Vagina (tissue), 2 donors: ENCODE measurements at places on chromosomes 7 and 10.

GRCh38 chr10:351770-352334, 216.6 kb downstream of the ZMYND11 start:
- no peak overlapping the region for H3K4me3 ChIP-seq
- H3K27me3 ChIP-seq: no peaks in the 10 kb centered on the region
- no peak for DNase-seq

- H3K27me3 ChIP-seq: no peaks in the 10 kb centered on the region
- DNase-seq: no peak
- H3K27ac ChIP-seq: peak overlapping the region; percentile 44
- peak overlapping the region; percentile 47 for H3K4me3 ChIP-seq
- H3K4me1 ChIP-seq: peaks cover 20% of the 10 kb centered on the region
- H3K36me3 ChIP-seq: no peaks in the 10 kb centered on the region
These were observed 24.8 kb downstream of the GRIFIN start for GRCh38 chr7:2451171-2452073.

GRCh38 chr10:127600479-127600878, 51.4 kb downstream of the NPS start:
- H3K36me3 ChIP-seq: no peaks in the 10 kb centered on the region
- no peak for DNase-seq
- no peaks in the 10 kb centered on the region for H3K27me3 ChIP-seq

DNA sequence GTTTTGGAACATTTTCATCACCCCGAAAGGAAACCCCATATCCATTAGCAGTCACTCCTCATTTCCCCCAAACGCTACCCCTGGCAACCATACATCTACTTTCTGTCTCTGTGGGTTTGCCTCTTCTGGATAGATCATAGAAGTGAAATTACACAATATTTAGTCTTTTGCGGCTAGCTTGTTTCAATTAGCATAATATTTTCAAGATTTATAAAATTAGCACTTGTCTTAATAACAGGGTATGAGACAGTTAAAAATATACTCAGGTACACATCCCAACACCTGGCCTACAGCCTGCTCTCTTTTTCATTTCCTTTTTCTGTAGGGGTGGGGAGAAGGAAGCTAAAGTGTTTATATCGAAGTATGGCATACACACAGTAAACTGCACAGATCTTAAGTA, 81.4 kb upstream of the LRGUK start:
- H3K36me3 ChIP-seq: no peaks in the 10 kb centered on the region
- H3K4me3 ChIP-seq: no peak overlapping the region
- no peak overlapping the region for H3K27ac ChIP-seq

GRCh38 chr10:72509206-72509799, 116.6 kb downstream of the MICU1 start:
- H3K4me3 ChIP-seq: no peak overlapping the region
- H3K36me3 ChIP-seq: no peaks in the 10 kb centered on the region
- H3K27me3 ChIP-seq: no peaks in the 10 kb centered on the region

GRCh38 chr7:131691454-131692130, 135.2 kb upstream of the PODXL start:
- no peaks in the 10 kb centered on the region for H3K36me3 ChIP-seq
- H3K4me3 ChIP-seq: no peak overlapping the region

DNA sequence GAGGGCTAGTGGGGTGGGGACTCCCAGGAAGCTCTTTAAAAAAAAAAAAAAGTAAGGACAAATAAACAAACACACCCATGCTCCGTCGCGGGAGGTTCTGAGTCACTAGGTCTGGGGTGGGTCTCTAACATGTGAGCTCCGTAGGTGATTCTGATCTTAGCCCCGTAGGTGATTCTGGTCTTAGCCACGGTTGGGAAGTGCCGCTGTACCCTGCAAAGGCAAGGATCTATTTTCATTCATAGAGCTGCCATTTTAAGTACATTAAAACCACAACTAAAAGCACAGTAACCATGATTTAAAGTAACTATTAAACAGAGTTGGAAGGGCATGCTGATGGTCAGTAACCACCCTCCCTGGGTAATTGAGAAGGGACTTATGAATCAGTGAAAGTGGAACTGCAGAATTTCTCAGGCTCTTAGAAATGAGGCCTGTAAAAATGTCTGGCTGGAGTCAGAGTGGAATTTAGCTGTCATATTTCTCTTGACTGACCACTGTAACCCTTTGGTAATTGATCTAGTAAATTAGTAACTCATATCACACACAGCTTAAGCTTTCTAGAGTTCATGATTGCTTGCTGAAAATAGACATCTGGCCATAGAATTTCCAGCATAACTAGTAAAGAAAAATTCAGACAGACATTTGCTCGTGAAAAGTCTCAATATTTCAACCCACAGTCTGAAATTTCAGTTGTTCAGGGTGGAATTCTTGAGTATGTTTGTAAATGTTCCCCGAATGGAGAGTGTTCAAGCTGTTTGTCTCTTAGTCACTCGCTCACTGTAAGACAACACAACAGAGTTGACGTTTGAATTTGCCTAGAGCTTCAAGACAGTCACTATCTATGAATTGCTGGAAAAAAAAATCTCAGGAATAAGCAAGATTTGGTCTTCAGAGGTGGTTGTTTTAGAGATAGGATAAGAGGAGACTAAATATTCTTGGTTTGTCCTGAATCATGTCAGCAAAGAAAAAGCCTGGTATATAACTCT, 34.2 kb upstream of the TCF7L2 start:
- H3K4me3 ChIP-seq: no peak overlapping the region
- no peak overlapping the region for H3K27ac ChIP-seq
- no peaks in the 10 kb centered on the region for H3K36me3 ChIP-seq
- no peak for DNase-seq
- no peaks in the 10 kb centered on the region for H3K4me1 ChIP-seq

DNA sequence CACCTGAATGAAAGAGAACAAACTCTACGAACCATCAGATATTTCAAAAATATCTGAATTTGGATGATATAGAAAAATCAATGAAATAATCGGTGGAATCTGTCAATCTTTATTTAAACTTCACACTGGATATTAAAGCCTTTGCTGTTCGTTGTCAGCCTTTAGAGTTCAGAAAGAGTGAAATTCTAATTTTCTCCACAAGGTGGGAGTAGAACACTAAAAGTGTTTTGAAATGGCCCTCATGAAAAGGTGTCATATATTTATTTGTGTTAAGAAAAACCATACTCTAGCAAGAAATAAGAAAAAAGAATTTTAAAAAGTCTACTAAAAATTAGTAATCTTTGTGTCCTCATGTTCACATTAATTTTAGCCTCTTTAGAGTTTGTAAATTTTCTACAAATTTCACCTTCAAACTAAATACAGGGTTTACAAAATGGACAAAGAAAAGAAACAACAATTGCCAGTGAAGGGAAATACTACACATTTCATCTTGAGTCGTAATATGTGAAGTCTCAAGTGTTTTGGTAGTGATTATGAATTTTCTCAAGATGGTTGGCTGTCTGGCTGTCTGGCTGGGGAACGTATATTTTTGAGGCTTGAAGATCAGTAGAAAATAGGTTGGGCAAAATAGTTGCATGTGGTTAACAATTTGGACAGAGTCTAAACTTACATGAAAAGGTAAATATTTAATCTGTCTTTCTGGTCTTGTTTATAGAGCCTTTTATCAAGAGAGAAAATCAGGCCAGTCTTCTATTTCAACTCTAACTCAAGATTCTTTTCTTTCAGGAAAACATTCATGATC, 43.7 kb downstream of the DNAJB9 start:
- H3K27ac ChIP-seq: no peak overlapping the region
- H3K36me3 ChIP-seq: no peaks in the 10 kb centered on the region
- DNase-seq: no peak
- no peaks in the 10 kb centered on the region for H3K4me1 ChIP-seq
- no peak overlapping the region for H3K4me3 ChIP-seq

- no peak overlapping the region for H3K4me3 ChIP-seq
- H3K4me1 ChIP-seq: no peaks in the 10 kb centered on the region
- peak; percentile 46 for DNase-seq
- H3K27ac ChIP-seq: no peak overlapping the region
- no peaks in the 10 kb centered on the region for H3K36me3 ChIP-seq
These were observed 100.5 kb upstream of the SDK1 start for GRCh38 chr7:3200504-3200903.

- no peaks in the 10 kb centered on the region for H3K36me3 ChIP-seq
- no peak for DNase-seq
- no peak overlapping the region for H3K4me3 ChIP-seq
These were observed 257.6 kb upstream of the IGFBP3 start for GRCh38 chr7:46178661-46179060.

DNA sequence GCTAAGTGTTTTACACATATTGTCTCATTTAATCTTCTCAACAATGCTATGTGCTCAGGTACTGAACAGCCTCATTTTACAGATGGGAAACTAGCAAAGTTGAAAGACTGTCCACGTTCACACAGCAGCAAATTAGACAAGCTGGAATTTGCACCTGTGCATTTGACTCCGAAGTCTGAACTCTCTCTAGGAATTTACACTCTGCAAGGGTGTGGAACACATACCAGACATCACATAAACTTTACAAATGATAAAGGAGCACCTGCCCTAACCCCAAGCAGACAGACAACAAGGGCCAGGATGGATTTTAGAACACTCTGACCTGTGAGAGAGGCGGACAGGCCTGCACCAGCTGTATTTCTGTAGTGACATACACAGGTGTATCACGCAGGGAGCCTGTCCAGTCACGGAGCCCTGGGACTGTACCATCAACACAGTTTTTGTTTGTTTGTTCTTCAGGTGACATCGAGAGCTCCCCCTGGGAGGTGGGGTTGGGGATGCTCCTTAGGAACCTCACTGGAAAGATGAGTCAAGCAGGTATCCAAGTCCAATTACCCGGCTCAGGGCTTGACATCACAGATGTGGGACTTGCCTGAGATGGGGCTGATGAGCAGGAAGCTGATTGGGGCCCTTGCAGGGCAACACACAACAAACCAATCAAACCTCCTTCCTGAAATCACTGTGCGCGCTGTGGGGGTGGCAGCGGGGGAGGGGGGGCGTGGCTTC, 31.0 kb downstream of the MKI67 start:
- peaks cover 8% of the 10 kb centered on the region for H3K4me1 ChIP-seq
- no peak overlapping the region for H3K4me3 ChIP-seq
- H3K27me3 ChIP-seq: no peaks in the 10 kb centered on the region
- no peak for DNase-seq
- H3K27ac ChIP-seq: no peak overlapping the region

- no peaks in the 10 kb centered on the region for H3K36me3 ChIP-seq
- no peak overlapping the region for H3K27ac ChIP-seq
- H3K27me3 ChIP-seq: no peaks in the 10 kb centered on the region
- H3K4me1 ChIP-seq: no peaks in the 10 kb centered on the region
These were observed 48.7 kb downstream of the TPK1 start for GRCh38 chr7:144787127-144787526.

DNA sequence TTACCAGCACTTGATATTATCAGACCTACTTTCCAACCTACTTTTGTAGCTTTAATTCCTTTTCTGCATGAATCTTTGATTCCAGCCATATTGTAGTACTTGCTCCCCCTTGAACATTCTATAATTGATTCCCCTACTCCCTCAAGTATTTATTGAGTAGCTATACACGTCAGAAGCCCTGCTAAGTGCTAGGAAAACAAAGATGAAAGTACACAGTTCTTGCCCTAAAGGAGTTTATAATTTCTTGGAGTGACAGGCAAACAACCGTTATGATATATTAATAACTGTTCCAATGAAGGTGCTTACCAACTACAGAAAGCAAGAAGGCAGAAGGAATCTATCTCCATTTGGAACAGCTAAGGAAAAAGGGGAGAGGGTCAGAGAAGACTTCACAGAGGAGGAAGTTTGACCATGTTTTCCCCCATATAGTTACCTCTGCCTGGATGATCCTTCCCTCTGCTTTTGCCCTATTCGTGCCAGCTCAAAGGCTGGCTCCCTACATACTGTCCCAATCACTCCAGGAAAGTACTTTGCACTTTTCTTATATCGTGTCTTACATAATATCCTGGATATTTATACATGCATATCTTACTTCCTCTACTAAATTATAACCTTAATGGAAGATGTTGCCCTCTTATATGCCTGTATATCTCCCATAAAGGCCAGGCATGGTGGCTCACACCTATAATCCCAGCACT, 54.7 kb downstream of the SCD start:
- no peak overlapping the region for H3K4me3 ChIP-seq
- no peak for DNase-seq
- no peaks in the 10 kb centered on the region for H3K36me3 ChIP-seq
- H3K27ac ChIP-seq: no peak overlapping the region
- no peaks in the 10 kb centered on the region for H3K27me3 ChIP-seq

- H3K36me3 ChIP-seq: peaks cover 9% of the 10 kb centered on the region
- no peaks in the 10 kb centered on the region for H3K27me3 ChIP-seq
- H3K4me3 ChIP-seq: no peak overlapping the region
- no peaks in the 10 kb centered on the region for H3K4me1 ChIP-seq
- H3K27ac ChIP-seq: no peak overlapping the region
- no peak for DNase-seq
These were observed 27.7 kb downstream of the PSPH start for GRCh38 chr7:56023500-56023899.

DNA sequence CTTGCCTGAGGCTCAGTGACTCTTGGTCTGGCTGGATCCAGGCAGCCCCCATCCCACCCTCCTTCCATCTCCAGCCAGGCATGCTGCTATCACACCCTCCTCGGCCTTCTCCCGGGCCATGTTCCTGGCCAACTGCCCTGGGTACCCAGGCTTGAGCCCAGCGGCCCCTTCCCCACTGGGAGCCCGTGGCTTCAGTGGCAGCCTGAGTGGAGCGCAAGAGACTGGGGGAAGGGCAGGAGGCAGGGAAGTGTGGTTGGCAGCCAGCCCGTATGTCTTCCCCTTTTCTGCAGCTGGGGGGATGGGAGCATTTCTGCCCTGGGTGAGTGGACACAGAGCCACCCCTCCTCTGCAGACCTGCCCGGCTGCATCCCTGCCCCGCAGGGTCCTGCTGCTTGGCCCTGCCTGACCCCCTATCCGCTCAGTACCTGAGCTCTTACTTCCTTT, 148.5 kb downstream of the ARHGAP22 start:
- no peaks in the 10 kb centered on the region for H3K27me3 ChIP-seq
- H3K27ac ChIP-seq: no peak overlapping the region
- H3K4me1 ChIP-seq: no peaks in the 10 kb centered on the region
- H3K36me3 ChIP-seq: no peaks in the 10 kb centered on the region
- H3K4me3 ChIP-seq: no peak overlapping the region

DNA sequence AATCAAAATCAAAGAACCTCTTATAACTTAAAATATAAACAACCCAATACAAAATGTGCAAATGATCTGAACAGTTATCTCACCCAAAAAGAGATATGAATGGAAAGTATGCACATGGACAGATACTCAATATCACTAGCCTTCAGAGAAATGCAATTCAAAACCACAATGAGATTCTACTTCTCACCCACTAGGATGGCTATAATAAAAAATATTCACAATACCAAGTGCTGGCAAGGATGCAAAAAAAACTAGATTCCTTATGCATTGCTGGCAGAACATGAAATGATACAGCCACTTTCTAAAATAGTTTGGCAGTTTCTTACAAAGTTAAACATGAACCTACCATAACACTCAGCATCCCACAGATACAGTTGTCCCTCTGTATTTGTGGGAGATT, 130.1 kb upstream of the LRRN3 start:
- H3K4me1 ChIP-seq: no peaks in the 10 kb centered on the region
- no peaks in the 10 kb centered on the region for H3K36me3 ChIP-seq
- no peak for DNase-seq
- no peak overlapping the region for H3K27ac ChIP-seq
- H3K27me3 ChIP-seq: no peaks in the 10 kb centered on the region

DNA sequence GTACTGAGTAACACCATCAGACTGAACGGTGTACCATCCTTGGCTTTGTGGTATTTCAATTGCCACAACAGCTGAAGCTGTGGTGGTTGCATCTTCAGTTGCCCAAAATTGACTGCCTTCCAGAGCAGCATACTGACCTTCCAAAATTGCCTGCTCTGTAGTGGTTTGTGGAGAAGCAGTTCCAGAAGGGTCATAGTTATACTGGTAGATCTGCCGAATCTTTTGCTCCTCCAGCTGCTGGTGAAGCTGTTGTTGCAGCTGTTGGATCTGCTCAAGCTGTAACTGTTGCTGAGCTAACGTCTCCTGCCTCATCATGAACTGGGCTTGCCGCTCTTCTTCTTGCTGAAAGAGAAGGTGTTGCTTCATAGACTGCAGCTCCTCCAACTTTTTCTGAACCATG, 212.2 kb downstream of the PCLO start:
- DNase-seq: no peak
- H3K4me1 ChIP-seq: no peaks in the 10 kb centered on the region
